Iris pigment epithelial cell (primary cell): ENCODE measurements at places on chromosomes 3 and 15.

DNA sequence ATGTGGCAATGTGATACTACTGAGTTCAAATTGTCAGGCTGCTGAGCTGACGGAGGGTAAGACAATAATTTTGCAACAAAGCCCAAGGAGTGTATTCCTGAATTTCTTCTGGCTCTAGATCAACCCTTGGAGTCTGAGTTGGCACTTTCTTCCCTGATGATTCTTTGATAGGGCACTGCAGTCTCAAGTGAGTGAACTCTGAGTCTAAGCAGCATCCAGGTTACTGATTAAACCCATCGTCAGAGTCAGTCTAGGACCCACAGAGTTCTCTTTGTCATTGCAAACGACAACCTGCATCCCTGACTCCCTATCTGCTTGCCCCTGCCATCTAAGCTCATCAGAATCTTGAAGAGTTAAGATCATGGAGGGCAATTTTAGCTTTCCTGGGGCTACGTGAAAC lies 58.6 kb downstream of the MME start:
- no peak for DNase-seq

GRCh38 chr15:70762469-70763119 lies 764 bp downstream of the UACA start:
- peak; percentile 81 for DNase-seq

DNA sequence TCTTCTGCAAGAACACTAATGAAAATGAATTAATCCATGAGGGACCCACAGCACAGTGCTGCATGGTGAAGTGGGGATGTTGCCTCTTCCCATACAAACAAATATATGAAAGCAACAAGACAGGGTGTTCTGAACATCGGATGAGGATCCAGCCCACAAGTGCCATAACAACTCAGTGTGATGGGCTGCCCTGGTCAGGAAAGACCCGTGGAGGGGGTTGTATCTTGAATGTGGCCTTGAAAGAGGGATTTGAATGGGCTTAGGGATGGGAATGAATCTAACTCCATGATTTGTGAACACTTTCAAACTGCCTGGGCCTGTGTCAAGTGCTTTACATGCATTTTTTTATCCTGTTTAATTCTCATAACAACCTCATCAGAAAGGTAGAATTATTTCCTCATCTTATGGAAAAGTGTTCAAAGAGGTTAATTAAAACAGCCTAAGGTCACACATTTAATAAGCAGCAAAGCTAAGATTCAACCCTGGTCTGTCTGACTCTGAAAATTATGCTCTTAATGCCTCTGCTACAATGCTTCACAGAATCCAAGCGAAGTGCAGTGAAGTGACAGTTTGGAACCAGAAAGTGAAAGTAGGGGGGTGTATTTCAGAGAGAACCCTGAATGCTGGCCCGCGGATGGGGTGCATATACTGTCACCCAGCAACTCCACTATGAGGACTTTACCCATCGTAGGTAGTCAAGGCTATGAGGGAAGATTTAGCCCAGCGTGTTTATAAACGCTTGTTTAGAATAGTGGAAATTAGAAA lies 65.6 kb upstream of the HEG1 start:
- DNase-seq: no peak

GRCh38 chr3:32719335-32719734 lies 34.3 kb downstream of the CNOT10 start:
- DNase-seq: no peak

GRCh38 chr3:66839508-66839907 lies 158.6 kb upstream of the KBTBD8 start:
- no peak for DNase-seq

DNA sequence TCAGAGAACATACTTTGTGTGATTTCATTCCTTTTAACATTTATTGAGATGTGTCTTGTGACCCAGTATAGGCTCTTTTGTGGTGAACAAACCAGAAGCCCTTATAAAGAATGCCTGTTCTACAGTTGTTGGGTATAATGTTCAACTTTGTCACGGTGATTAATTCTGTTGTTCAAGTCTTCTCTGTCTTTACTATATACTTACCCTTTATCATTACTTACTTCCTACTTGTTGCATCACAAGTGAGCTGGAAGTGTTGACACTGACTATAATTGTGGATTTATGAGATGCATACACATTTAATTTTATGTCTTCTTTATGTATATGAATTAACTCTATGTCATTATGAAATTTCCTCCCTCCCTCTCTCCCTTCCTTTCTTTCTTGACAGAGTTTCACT lies 59.7 kb upstream of the TBL1XR1 start:
- DNase-seq: peak; percentile 16

- DNase-seq: peak; percentile 86
These were observed 97.2 kb downstream of the FAM43A start for GRCh38 chr3:194782698-194783404.

- DNase-seq: no peak
These were observed 63.6 kb downstream of the ZNF621 start for GRCh38 chr3:40588406-40588805.

DNA sequence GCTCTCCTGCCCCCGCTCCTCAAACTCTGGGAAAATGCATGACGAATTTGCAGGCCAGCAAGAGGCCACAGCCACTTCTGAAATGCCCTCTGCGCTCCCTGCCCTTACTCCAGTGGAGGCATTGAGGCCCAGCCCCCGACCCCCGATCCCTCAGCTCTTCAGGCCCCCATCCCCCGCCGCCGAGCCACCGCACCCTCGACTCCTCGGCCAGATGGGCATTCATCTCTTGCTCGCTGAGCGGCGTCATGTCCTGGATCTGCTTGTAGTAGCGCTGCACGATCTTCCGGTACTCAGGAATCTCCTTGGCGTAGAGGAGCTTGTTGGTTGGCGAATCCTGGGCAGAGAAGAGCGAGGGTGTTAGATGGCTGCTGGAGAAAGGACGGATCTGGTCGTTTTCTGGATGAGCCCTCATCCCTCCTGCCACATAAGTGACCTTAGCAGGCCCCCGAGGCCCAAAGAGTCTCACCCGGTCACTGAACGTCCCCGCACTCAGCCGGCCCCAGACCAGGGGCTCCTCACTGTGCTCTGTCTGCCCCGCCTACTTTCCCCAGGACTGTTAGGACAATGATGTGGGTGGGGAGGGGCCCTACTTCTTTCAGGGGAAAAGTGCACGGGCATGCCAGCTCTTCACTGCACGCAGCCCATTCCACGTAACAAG lies 14.0 kb downstream of the H1-8 start:
- DNase-seq: no peak

GRCh38 chr3:188754267-188754666 lies 417.5 kb upstream of the TPRG1 start:
- no peak for DNase-seq
